ENCODE measurements at places on chromosomes 6 and 20. TPM values are rescaled to one million over a fixed set of nuclear protein-coding genes. Genes with fewer than 3 reads are reported as not detected.

The PPP1R3G gene
- 0.18 TPM for total RNA-seq

The CENPB gene
- 72.2 TPM for total RNA-seq

The METTL24 gene
- not detected for total RNA-seq

DNA sequence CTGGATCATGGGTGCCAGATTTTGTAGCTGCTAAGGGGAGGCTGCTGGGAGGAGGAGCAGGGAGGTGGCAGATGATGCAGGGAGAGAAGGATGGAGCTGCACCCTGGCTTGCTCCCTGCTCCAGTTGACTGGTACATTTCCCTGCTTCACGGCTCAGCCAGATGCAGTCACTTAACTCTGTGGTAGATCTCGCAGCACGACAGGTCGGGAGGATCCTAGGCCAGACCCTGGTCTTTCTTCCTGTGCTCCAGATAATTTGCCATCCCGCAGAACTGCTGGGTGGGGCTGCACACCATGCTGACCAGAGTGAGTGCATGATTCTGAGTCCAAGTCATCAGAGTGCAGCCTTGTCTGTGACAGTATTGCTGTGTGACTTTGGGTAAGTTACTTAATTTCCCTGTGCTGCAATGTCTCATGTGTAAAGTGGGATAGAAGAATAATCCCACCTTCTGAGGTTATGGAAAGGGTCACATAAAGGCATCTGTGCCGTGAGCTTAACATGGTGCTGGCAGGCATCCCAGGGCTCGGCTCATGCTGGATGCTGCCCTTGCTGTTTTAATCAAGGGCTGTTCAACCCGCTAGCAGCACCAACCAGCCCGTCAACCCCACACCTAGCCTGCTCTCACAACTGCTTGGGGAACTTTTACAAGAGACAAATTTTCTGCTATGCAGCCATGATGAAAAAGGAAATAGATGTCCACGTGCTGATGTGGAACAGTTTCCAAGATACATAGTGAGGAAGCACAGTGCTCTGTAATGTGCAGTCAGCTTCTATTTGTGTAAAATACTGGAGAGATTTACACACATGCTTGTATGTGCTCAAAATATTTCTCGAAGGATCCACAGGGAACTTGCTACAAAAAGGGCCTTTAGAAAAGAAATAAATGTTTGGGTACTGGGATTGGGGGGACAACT is 257.9 kb downstream of the CDH26 start:
- DNase-seq: no peak

GRCh38 chr6:45591306-45591705 is 213.6 kb upstream of the SUPT3H start:
- DNase-seq: peak; percentile 32

- DNase-seq: no peak
These were observed 197.0 kb upstream of the EYS start for GRCh38 chr6:65903992-65904391.

- DNase-seq: no peak
These were observed 73.0 kb upstream of the TSHZ2 start for GRCh38 chr20:52899041-52899608.
